HTR-8/SVneo (cell line): ENCODE measurements at places on chromosomes 1 and 21.
A peak's percentile ranks its signal among the peaks of the same experiment; 100 is the strongest.

GRCh38 chr1:5651964-5652821, 340.0 kb downstream of the NPHP4 start:
- DNase-seq = no peak

- DNase-seq = no peak
These were observed 26.5 kb upstream of the LPAR3 start for GRCh38 chr1:84919461-84919970.

GRCh38 chr21:25750085-25750484, 15.3 kb downstream of the GABPA start:
- DNase-seq = no peak

DNA sequence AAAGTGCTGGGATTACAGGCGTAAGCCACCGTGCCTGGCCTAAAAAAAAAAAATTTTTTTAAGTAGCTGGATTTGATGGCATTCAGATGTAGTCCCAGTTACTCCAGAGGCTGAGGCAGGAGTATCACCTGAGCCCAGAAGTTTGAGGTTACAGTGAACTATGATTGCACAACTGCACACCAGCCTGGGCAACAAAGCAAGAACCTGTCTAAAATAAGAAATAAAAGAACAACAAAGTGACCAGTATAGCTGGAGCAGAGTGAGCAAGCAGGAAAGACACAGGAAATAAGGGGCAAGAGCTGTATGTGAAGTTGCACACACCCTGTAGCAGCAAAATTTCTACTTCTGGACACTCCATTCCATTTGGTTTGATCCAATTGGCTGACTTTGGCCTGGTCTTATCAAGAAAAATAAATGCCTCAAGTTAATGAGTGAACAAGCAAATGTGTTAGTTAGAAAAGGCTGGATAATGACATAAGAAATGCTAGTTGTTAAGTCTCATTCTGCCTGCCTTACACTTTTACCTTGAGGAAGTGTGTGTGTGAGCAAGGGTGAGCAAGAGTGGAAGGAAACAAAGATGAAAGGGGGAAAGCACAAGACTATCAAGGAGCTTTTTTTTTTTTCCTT, 7.9 kb downstream of the ATP5IF1 start:
- no peak for DNase-seq

DNA sequence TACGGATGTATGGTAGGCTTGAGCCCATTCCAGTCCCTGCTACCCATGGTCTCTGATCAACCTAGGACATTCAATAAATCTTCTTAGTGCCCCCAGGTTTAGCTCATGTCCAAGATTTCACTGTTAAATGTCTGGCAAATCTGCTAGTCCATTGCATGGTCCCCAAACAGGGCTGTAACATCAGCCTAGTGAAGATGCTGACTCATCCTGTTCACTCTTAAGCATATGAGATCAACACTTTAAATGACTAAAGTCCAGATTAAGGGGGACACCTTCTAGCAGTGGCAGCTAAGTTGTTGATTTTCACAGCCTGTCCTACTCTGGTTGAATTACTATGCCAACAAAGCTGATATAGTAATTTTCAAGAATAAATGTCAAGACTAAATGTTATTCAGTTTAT, 46.5 kb upstream of the NUF2 start:
- no peak for DNase-seq

- no peak for DNase-seq
These were observed 62.9 kb upstream of the LRRC7 start for GRCh38 chr1:69504730-69505252.

DNA sequence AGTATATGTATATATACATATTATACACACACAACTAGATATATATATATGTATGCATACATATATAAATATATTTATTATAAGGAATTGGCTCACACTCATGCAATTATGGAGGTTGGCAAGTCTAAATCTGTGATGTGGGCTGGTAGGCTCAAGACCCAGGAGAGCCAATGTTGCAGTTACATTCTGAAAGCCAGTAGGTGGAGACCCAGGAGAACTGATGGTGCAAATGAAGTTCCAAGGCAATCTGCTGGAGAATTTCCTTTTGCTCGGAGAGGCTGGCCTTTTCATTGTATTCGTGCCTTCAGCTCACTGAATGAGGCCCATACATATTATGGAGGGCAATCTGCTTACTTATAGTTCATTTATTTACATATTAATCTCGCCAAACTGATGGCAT, 9.4 kb downstream of the IVL start:
- DNase-seq = no peak

DNA sequence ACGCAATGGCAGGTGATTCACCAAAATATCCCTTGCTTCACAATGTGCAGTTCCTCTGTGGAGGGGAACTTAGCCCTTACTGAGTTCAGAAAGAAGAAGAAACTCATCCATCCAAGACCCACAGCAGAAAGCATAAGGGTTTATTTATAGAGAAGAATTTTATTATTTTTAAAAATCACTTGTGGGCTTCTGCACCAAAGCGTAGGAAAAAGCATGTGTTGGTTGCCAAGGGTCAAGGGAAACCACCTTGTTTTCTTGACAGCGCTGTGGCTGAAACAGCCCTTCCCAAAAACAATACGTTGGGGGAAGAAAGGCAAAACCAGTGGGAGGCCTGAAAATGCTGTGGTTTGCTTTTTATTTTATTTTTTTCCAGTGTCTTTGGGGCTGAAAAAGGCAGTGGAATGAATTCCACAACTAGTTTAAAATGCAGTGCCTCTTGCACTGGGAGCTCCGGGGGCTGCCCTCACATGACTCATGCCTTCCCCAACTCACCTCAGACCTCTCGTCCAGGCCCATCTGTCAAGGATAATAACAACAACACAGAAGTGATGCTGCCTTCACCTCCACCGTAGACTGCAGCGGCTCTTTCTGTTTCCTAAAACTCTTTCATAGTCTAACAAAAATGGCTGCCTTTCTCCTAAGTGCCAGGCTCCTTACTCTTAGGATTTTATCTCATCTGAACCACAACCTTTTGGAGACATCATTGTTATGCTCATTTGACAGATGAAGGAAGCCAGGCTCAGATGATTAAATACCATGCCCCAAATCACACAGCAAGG, 224.2 kb upstream of the JUN start:
- no peak for DNase-seq

DNA sequence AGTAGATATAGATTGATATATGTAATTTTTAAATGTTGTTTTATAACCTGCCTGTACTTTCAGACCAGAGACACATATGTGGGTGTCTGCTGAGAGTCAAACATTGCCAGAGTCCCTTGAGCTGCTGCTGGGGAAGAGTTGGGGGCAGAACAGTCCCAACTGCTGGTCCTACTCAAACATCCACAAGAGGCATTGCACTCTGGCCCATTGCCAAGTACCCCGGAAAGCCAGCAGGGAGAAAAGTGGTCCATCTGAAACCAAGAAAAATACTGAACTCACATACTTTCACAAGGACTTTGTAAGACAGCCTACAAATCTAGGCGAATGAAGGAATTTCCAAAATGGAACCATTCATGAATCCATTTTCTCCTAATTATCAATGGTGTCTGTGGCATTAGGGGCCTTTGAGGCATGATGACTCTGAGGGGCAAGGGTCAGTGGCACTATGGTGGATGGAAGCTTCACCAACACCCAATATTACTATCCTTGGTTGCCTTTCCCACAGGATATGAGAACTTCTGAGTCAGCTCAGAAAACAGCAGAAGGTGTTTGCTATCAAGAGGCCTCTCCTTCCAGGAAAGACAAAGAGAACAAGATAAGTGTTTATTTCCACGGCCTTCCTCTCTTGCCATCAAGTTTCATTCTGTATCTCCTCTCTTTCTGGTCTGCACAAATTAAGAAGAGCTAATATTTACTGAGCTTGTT, 7.3 kb upstream of the TBX15 start:
- no peak for DNase-seq

DNA sequence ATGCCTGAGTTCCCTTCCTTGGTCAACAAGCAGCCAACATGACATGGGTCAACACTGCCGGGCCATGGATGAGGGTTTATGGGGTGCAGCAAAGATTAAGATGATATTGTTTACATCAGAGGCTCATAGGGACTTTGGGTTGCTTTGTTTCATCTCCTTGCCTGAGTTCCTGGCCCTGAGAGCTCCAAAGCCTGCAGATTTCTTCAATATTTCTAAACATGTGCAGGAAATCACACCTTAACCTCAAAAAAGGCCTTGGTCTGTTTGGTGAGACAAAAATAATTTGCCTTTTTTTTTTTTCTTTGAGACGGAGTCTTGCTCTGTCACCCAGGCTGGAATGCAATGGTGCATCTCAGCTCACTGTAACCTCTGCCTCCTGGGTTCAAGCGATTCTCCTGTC, 876 bp downstream of the SLAMF8 start:
- DNase-seq = no peak

DNA sequence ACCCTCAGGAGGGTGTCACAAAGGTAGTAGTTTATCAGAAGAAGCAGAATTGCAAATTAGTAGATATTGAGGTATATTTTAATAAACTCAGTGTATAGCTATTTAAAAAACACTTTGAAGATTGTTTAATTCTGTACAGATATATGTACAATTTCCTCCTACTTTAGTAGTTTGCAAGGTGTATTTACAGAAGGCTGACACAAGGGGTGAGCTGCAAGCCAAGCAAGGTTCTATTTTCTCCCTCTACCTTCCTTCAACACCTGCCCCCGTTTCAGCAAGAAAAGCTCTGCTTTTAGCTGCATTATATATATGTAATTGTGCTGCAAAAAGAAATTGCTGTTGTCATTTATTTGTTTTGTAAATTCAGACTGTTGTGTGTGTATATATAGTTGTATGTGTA, 674.2 kb upstream of the PKN2 start:
- no peak for DNase-seq

GRCh38 chr1:174999936-175000696, at the start of gene CACYBP:
TSS of gene CACYBP (plus strand) at chr1:174999947. CDS start at chr1:175000181, 234 bp downstream.
- DNase-seq = peak; percentile 5

DNA sequence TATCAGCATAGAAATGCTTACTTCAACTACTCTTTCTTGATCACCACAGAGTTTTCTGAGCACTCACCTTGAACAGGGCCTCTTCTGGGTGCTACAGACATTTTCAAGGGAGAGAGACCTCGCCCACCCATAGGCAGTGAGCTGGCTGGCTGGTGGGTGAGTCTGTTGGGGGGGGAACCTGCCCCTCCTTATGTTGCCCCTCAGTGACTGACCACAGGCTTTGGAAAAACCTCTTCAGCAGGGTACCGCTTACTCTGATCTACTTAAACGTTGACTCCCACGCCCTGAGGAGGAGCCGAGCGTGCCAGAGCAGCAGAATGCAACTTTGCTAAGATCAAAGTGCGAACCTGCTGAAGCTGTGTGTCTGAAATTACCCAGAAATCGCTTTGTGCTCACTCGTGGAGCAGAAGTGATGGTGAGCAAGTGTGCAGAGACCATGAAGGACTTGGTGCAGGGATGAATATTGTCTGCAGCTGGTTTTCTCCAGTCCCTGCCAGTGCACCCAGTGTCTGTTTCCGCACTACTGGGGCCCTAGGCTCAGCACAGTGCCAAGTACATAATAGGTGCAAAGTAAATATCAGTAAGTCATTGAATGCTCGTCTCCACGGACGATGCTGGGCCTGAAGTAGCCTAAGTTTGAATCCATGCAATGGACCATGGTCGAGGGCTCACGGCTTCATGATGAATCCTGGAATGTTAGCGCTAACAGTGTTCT, 158.7 kb upstream of the IRF2BP2 start:
- no peak for DNase-seq

GRCh38 chr1:193545171-193545570, 358.8 kb upstream of the B3GALT2 start:
- DNase-seq = no peak

- no peak for DNase-seq
These were observed 10.1 kb upstream of the HCRTR1 start for GRCh38 chr1:31607360-31607759.

- peak; percentile 10 for DNase-seq
These were observed 29.0 kb downstream of the ZSWIM5 start for GRCh38 chr1:45177452-45177851.

GRCh38 chr1:167689567-167689920, 32.2 kb upstream of the MPZL1 start:
- no peak for DNase-seq

DNA sequence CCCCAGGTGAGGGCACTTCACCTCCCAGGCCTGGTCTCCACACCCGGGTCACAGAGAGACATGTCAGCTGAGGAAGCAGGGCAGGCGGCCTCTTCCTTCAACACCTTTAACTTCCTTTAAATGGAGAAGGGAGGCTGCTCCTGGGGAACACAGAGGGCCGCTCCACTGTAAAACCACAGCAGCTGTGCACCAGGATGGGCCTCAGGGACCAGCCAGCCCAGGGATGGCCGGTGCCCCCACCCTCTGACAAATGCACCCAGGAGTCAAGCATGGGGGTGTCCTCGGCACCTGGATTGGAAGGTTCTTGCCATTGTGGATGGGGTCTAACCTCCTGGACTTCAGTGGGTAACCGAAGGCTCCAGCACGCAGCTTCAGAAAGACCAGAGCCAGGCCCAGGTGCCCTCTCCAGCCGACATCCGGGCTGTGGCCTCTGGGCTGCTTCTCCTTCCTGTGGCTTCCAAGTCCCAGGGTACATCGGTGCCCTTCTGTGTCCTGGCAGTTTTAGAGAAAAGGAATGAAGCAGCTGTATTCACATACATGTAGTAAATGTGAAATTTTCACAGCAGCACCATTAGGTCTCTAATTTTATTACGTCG, 121.7 kb upstream of the COL6A1 start:
- DNase-seq = no peak

- no peak for DNase-seq
These were observed 16.8 kb downstream of the PLA2G5 start for GRCh38 chr1:20086800-20087199.

- DNase-seq = no peak
These were observed 93.4 kb upstream of the F3 start for GRCh38 chr1:94634977-94635416.

DNA sequence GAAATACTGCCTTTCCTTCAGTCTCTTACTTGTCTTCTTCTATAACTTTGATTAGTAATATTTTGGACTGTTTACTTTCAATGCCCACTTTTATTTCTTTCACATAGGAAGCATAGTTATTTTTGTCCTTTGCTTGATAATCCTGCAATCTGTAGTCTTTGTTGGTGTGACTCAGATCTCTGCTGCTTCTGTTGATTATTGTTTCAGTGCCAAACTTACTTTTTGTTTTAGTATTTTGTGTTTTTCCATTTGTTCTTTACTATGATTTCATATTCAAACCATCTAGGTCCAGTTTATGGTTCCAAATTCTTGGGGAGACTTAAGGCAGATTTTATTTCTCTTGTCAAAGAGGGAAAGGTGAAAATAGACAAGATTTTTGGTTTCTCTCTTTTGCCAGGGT, 399.9 kb downstream of the HLX start:
- no peak for DNase-seq

GRCh38 chr1:208631092-208631491, 386.9 kb upstream of the PLXNA2 start:
- no peak for DNase-seq

GRCh38 chr1:156848461-156849150, 10.3 kb downstream of the INSRR start:
- DNase-seq = no peak

- DNase-seq = no peak
These were observed 7.4 kb downstream of the WDR77 start for GRCh38 chr1:111441573-111442192.

GRCh38 chr1:182952677-182953444, at the start of gene SHCBP1L:
TSS of gene SHCBP1L (minus strand) at chr1:182953166. CDS start at chr1:182953133, 33 bp downstream.
- DNase-seq = no peak
